Suprapubic skin (tissue), 4 donors: ENCODE measurements at places on chromosomes 16 and 17.

- DNase-seq: no peak
Observed at GRCh38 chr16:65697065-65697464, 575.2 kb upstream of the CDH11 start.

- no peak for DNase-seq
Observed at GRCh38 chr17:74754832-74755231, 6.4 kb downstream of the NHERF1 start.

DNA sequence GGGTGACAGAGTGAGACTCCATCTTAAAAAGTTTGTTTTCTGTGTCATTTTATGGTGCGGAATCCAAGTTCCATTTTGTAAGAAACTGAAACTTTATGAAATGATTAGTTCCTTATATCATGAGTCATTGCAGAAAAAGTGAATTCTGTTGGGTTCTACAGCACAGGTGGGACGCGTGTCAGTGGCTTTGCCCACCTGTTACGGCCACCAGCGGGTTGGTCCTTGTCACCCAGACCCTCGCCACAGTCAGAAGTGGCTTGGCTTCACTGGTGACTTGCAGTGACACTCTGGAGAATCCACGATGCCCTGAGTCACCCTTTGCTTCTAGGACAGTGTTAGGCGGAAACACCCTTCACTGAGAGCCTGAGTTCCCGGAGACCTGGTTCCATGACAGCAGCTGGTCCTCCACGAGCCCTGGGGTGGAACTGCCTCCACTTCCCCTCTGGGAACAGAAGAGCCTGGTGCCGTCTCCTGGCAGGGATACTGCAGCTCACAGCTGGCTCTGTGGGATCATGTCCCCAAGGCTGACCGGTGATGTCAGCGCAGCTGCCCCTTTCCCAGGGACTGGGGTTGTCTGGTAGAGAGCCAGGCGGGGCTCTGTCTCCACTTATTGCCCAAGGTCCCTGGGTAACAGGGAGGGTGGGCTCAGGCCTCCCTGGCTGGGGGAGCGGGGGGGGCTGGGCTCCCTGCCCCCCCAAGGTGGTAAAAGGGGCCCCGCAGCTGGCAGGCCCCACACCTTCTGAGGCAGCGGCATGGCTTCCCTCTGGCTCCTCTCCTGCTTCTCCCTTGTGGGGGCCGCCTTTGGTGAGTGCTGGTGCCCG is at the start of gene CTRB1:
Gene CTRB1 (plus strand): TSS at position 733 of the 821 bp plus-strand sequence. CDS start 20 bp downstream, at position 753.
- DNase-seq: no peak

GRCh38 chr17:15952916-15953790 is 8.2 kb downstream of the ADORA2B start:
- peak; percentile 42 for DNase-seq
